ENCODE measurements at places on chromosomes 2 and 18.

DNA sequence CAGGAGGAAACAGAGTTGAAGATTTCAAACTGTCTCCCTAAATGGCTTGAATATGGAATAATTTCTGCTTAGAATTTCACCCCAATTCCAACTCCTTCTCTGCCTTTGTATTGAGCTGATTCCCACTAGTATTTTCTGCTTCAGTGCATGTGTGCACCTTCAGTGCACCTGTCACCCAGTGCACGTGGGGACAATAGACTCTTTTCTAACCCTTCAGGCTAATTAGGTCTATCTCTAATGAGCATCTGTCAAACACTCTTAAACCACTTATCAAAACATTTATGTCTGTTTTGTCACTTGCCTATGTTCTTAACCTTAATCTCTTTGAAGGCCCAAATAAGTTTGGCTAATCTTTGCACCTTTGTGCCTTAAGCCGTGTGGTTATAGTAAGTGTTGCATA, 232.0 kb upstream of the NETO1 start:
- DNase-seq: peak; percentile 93

DNA sequence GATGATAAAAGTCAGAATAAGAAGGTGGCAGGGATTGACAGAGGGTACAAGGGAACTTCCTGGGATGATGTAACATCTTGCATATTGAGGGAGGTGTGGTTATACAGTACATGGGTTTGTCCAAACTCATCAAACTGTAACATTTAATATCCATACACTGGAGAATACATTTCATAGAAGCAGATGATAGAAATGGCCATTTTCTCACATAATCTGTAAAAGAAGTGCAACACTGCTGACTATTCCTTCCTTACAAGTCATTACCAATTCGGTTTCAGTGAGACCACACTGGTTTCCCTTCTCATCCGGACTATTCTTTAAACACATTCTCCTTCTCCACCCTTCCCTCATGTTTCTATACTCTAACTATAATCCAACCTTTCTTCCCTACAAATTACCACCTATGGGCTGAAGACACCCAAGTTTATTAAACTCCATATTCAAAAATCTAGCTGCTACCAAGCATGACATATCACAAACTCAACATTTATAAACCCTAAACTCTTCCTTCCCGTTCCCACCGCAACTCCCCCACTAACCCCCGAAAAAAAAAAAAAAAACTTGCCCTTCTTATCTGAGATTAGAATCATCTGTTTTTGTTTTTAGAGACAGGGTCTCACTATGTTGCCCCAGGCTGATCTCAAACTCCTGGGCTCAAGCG, 1.6 kb downstream of the COX7A2L start:
- no peak for DNase-seq

DNA sequence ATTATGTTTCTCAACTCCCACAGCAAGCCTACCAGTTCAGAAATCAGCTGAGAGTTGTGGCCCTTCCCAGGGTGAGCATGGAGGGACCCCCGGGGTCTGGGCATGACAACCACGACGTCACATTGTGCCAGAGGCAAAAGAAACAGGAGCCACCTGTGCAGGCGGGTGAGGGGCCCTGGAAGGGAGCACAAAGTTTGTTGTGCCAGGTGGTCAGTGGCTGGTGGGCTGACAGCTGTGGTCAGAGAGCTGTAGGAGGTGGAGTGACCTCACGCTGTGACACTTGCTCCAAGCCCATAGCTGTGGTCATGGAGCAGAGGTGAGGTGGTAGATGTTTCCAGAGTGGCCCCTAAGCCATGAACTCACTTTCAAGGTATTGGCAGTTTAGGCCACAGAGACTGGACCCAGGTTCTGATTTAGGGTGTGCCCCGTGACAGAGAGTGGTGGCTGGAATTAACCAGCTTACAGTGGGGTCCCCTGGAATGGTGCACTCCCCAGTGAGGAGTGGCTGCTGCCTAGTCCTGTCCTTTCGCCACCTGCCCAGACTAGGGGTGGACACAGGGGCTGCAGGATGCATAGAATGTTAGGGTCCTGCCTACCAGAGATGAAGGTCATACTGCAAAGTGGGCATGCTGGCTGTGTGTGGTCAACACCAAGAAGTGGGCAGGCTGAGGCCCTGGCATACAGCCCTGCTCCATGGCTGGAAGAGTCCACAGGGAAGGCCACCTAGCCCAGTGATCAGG, 136.4 kb downstream of the GLI2 start:
- no peak for DNase-seq

DNA sequence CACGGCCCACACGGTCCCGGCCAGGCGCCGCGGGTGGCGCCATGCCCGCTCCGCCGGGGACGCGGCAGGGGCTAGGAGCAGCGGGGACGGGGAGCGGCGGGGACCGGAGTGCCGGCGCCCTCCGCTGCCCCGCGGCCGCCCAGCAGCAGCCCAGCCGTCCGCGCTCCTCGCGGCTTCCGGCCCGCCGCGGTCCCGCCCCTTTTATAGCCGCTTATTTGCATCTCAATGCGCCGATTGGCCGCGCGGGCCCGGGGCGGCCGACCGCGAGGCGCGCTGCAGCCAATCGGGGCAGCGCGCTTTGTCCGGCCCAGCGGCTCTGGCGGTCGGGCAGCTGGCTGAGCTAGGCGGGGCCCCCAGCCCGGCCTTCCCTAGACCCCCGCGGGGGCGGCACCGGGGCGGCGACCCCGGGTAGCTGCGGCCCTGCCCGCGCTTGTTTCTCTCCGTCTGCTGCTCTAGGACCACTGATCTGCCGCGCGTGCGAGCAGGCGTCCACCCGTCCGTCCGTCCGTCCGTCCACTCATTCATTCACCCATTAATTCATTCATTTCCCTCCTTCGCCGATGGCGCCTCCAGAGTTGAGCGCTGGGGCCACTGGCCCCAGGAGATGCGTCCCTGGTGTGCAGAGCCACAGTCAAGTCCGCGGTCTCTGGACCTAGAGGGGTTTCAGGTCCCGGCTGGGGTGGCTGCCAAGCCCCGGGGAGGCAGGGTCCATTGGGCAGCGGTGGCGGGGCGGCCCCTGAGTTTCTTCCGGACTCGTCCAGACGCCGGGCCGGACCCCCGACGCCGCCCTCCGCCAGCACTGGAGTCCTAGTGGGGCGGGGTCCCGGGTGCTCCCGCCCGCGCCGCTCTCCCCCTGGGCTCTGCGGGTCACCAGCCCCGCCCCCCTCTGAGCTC, at the start of gene HES6:
Gene HES6, minus strand, starts transcription at position 176 of the 894 bp plus-strand sequence. Its CDS starts 133 bp downstream, at position 43.
- DNase-seq: peak; percentile 90

GRCh38 chr2:69773206-69773605, 31.3 kb downstream of the ANXA4 start:
- no peak for DNase-seq

- DNase-seq: no peak
Measured at GRCh38 chr2:9797681-9798556, 45.4 kb upstream of the TAF1B start.

- DNase-seq: no peak
Measured at GRCh38 chr2:152094014-152094413, 4.8 kb downstream of the CACNB4 start.

- no peak for DNase-seq
Measured at GRCh38 chr18:22182884-22183697, 13.7 kb downstream of the GATA6 start.
